ENCODE measurements at places on chromosomes 11 and 22.

- DNase-seq, result no peak
These were observed 77.7 kb downstream of the FAM76B start for GRCh38 chr11:95711945-95712221.

DNA sequence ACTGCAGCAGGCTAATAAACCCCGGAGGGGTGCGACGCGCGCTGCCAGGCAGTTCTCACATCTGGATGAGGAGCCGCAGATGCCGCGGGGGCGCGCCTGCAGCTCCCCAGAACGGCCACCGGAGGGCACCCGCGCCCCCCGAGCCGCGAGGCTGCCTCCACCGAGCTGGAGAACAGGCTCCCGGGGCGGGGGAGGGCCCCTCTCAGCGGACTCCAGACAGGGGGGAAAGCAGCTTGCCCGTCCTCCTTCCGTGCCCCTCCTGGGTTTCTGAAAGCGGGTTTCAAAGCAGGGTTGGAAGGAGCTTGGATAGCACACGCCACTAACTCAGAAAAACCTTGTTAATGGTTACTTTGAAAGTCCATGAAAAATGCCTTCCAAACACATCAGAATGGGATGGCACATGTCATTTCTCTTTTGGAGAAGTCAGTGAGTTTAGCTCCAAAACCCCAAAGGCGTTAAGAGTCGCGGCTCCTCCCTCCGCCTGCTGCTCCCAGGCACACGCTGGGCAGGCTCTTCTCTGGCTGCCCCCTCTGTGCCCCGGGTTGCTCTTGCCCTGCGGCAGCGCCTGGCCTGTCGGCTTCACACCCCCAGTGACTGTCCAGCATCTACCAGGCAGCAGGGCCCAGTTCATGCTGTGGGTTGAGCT, 317.8 kb downstream of the NTM start:
- peak; percentile 65 for DNase-seq

- no peak for DNase-seq
These were observed 57.8 kb downstream of the BRD1 start for GRCh38 chr22:49769691-49770546.

GRCh38 chr11:8206251-8207079, 37.6 kb upstream of the RIC3 start:
- no peak for DNase-seq

- no peak for DNase-seq
These were observed 144.0 kb downstream of the FBXO7 start for GRCh38 chr22:32618441-32619140.

- no peak for DNase-seq
These were observed 9.5 kb downstream of the MRPL17 start for GRCh38 chr11:6673523-6674218.
